ENCODE measurements at places on chromosomes 2 and 18.

DNA sequence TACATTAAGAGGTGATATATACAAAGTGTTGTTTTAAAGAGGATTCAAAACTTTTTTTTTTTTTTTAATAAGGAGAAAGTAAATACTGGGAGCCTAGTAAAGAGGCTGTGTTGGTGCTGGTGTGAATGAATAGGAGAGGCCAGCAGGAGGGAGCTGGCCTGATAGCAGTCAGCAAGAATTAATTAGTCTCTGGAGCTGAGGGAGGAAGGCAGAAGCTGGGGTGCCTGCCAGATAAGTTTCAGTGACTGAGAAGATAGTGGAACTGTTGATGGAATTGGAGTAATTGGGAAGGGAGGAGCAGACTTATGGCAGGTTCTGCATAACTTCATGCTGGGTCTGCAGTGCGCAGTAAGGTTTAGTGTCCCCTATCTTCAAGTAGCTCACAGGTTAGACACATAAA, 36.2 kb upstream of the SNORC start:
- no peak overlapping the region for H3K27ac ChIP-seq
- H3K4me1 ChIP-seq = peaks cover 24% of the 10 kb centered on the region
- H3K27me3 ChIP-seq = no peaks in the 10 kb centered on the region
- no peak for DNase-seq
- no peak overlapping the region for H3K4me3 ChIP-seq

- H3K27me3 ChIP-seq = no peaks in the 10 kb centered on the region
- peaks cover 10% of the 10 kb centered on the region for H3K36me3 ChIP-seq
- peak overlapping the region; percentile 53 for H3K27ac ChIP-seq
- DNase-seq = no peak
- no peak overlapping the region for H3K4me3 ChIP-seq
Observed at GRCh38 chr18:77062518-77063003, 70.0 kb downstream of the MBP start.

DNA sequence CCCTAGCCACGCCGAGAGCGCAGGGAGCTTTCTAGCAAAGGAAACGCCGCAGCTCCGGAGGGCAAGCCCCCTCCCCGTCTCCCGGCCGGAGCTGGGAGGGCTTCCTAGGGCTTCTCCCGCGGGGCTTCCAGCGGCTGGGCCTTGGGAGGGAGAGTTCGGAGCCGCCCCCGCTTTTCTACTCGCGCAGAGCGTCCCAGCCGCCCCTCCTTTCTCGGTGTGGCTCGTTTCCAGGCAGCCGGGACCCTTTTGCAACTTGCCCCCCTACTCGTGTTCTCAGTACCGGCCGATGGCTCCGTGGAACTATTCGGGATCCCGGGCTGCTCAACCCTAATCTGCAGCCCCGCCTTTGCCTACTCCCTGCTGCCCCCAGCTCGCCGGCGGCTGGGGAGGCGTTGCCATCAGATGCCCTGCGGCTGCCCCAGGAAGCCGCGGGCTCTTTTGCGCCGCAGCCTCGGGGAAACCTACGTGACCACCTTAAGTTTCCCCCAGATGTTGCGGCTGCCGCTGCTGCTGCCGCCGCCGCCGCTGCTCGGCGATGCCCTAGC, 1.5 kb upstream of the NR4A2 start:
- H3K27me3 ChIP-seq = no peaks in the 10 kb centered on the region
- no peaks in the 10 kb centered on the region for H3K36me3 ChIP-seq
- DNase-seq = peak; percentile 50
- no peak overlapping the region for H3K27ac ChIP-seq

DNA sequence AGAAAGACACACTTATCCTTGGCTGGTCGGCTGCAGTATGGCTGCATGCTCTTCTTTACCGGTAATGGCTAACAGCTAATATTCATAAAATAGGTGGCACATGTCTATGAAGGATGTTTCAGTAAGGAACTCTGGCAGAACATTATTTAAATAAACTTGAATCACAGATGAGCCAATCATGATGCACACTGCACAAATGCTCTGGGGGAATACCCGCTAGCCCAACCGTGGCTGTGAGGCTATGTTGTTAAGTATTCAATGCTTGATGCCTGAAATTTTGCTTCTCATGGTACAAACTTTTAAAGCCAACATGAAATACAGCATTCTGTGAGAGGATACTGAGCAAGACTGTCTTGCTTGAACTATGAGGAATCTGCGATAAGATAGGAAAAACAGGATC, 505.8 kb downstream of the ZEB2 start:
- H3K27ac ChIP-seq = no peak overlapping the region
- no peak overlapping the region for H3K4me3 ChIP-seq
- no peaks in the 10 kb centered on the region for H3K36me3 ChIP-seq

DNA sequence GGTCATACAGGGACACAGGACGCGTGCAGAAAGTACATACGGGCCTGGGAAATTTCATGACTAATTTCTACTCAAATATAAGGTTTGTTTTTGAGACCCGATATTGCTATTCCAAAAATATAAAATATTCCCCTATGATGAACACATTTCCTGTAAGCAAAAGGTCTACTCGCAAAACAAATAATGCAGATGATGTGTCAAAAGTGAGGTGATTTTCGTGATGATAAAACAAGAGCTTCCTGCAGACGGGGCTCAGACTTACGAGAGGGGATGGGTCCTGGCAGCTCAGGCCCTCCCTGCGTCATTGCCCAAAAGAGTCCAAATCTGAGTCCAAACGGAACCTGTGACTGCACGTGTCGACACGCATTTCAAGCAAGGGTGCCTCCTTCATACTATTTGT, 62.7 kb downstream of the MBP start:
- no peak for DNase-seq
- peaks cover 70% of the 10 kb centered on the region for H3K4me1 ChIP-seq
- H3K4me3 ChIP-seq = no peak overlapping the region
- no peaks in the 10 kb centered on the region for H3K36me3 ChIP-seq
- H3K27me3 ChIP-seq = no peaks in the 10 kb centered on the region

DNA sequence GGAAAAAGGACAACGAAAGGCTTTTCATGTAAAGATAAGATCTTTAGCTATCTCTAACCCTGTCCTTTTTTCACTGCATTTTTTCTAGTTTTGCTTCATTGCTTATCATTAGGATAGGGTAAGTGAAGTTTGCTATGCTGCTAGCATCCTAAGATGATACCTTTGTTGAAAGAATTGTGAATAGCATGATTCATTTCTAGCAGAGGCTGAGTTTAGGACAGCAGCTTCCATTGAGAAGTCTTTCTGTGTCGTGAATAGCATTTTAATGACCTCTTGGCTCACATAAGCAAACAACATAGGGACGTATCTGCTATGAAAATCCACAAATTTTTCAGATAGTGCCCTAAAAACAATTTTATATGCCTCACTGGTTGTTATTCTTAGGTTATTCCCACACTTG, 36.4 kb upstream of the GAREM2 start:
- H3K4me3 ChIP-seq = no peak overlapping the region
- no peaks in the 10 kb centered on the region for H3K4me1 ChIP-seq
- no peak overlapping the region for H3K27ac ChIP-seq
- no peak for DNase-seq

DNA sequence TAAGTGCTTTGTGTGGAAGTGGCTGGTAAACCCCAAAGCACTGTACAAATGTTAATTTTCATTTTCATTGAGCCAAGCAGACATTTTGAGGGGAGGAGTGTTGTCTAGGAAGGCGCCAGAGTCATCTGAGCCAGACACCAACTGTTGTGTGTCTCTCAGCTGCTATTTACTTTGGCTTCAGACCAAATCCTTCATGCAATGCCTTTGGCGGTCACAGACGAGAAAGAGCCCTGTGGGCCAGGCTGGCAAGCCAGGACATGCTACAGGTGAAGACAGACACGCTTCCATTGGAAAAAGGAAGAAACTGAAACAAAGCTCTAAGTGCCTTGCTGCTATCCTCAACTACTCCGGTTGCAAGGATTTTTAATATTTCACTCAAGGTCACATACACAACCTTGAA, 115.4 kb upstream of the CDC42EP3 start:
- H3K27me3 ChIP-seq = 0 out of 2 replicates have a peak, but pooled peaks cover 4% of the 10 kb centered on the region
- no peak for DNase-seq
- no peaks in the 10 kb centered on the region for H3K4me1 ChIP-seq
- no peak overlapping the region for H3K27ac ChIP-seq

DNA sequence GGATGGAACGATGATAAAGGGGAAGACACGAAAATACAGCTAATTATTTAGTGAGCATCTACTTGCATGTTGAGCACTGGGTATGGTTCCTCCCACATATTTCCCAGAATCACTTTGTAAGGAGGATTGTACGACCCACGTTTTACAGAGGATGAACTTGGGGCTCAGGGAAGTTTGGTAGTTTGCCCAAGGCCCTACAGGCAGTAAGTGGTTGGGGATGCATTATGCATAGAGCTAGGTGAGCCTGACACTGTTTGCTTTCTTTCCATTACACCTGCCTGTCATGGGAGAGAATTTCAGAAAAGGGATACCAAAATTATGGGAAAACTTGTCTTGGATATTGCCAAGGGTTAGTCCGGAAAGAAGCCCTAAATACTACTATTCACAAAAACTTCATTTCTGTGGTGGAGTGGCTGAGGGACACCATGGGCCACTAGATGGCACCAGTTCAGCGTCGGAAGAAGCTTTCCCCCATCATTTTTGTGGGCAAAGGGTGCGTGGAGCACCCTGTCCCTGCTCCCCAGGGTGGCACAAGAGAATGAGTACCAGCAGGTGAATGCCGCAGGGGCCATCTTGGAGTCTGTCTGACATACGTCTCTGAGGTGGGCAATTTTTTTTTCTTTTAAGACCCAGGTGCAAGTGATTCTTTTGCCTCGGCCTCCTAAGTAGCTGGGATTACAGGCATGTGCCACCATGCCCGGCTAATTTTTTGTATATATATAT, 23.5 kb upstream of the C18orf32 start:
- H3K27ac ChIP-seq = no peak overlapping the region
- H3K4me3 ChIP-seq = no peak overlapping the region
- no peaks in the 10 kb centered on the region for H3K27me3 ChIP-seq
- no peaks in the 10 kb centered on the region for H3K4me1 ChIP-seq
- DNase-seq = peak; percentile 85

GRCh38 chr2:209946539-209946938, 55.9 kb upstream of the RPE start:
- no peaks in the 10 kb centered on the region for H3K4me1 ChIP-seq
- H3K36me3 ChIP-seq = no peaks in the 10 kb centered on the region
- no peaks in the 10 kb centered on the region for H3K27me3 ChIP-seq
- no peak overlapping the region for H3K4me3 ChIP-seq

DNA sequence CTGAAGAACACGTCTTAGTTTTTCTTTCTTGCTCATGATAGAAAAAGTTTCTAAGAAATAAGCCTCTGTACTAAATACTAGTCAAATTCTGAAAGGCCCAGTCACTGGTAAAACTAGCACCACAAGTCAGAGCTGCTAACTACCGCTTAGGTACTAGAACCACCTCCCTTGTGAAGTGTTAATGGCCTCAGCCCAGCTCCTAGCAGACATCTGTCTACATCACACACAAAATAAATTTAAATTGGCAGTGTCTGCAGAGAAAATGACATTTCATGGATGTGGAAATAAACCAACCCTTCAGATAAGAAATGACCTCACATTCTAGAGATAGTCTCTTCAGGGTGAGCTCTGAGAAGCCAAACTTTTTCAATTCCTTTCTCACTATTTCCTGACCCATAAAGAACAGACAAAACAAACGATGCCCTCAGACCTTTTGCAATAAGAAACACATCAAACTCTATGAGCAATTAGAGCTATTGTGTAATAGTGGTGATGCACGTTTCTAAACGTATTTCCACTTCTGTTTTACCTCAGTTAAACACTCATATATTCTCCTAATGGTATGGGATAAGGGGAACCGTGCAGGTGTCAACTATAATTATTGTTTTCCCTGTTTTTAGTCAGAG, 70.3 kb upstream of the DSG1 start:
- H3K27ac ChIP-seq = peak overlapping the region; percentile 96
- no peaks in the 10 kb centered on the region for H3K27me3 ChIP-seq
- peak; percentile 46 for DNase-seq
- H3K4me3 ChIP-seq = no peak overlapping the region

DNA sequence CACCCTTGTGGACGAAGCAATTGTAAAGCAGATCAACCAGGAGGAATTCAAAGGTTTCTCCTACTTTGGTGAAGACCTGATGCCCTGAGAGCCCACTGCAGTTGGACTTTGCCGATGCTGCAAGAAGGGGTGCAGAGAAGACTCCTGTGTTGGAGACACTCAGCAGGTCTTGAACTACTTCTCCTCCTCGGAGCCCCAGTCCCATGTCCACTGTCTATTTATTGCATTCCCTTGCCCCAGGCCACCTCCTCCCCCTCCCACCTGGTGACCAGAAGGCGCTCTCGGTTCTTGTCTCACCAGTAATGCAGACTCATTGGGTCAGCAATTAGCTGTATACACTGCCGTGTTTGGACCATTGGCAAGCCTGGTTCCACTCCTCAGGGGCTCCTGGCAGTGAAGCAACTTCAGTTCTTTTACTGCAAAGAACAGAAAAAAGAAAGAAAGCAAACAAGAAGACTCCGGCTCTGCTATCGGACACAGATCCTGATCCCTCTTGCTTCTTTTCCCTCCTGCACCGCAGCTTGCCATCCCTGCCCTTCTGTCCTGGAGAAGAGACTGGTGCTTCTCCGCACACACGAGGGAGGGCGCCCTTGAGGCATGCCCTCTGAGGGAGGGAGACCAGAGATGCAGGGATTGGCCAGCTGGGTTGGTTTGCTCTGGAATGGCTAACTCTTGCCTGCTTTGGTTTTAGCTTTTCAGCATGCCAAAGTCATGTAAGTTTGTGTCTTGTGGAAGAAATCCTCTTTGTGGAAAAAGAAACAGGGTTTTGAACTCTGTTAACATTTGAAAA, 112.2 kb upstream of the EPAS1 start:
- no peaks in the 10 kb centered on the region for H3K4me1 ChIP-seq
- DNase-seq = no peak
- H3K27me3 ChIP-seq = no peaks in the 10 kb centered on the region
- H3K36me3 ChIP-seq = peaks cover 16% of the 10 kb centered on the region

DNA sequence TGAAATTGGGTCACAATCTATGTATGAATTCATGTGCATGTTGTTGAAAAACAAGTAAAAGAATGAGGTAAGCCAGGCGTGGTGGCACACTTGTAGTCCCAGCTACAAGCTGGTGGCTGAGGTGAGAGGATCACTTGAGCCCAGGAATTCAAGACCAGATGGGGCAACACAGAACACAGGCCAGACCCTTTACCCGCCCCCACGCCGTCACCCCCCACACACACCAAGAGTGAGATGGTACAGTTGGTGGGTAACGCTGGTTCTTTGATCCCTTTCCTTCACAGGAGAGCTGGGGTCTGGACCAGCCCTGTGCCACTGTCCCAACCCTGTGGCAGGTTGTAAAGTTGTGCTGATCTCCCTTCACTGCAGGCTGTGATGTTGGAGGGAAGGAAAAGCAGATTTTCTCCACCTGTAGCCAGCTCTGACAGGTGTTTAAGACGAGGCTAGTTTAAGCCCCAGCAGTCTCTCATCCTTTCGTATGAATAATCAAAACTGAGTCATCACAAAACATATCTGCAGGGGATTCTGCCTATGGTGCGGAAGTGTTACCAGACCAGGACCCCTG, 13.6 kb downstream of the B3GNT2 start:
- no peak overlapping the region for H3K27ac ChIP-seq
- no peak overlapping the region for H3K4me3 ChIP-seq
- H3K4me1 ChIP-seq = no peaks in the 10 kb centered on the region
- H3K36me3 ChIP-seq = no peaks in the 10 kb centered on the region
- no peaks in the 10 kb centered on the region for H3K27me3 ChIP-seq

All from Karpas-422 (cell line).